ENCODE measurements at places on chromosomes 2 and 18. TPM values are rescaled to one million over a fixed set of nuclear protein-coding genes. Genes with fewer than 3 reads are reported as not detected.

GRCh38 chr2:210577263-210578071 is 21.1 kb downstream of the CPS1 start:
- DNase-seq = peak; percentile 49

GRCh38 chr2:69017080-69017479 is 4.1 kb downstream of the ANTXR1 start:
- no peak for DNase-seq

GRCh38 chr2:216807857-216808272 is 52.0 kb downstream of the TNP1 start:
- DNase-seq = peak; percentile 21

DNA sequence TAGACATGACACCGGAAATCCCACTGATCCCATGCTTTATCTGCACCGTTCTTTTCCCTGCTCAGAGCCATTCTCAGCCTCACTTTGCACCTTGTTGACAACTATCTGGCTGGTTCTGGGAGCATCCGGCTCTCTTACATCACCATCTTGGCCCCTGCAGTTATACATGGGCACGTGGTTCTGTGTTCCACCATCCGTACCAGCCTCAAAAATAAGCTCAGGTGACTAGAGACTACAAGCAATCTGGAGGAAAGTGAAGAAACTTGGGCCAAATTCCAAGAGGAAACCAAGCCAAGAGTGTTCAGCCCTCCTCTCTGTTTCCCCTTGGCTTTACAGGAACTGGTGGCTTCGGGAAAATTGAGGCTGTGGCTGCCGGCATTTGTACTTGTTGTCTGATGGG is 244.6 kb upstream of the ACVR2A start:
- DNase-seq = no peak

GRCh38 chr2:82656420-82656819 is 1802.7 kb downstream of the SUCLG1 start:
- DNase-seq = no peak

SLC40A1 gene
- total RNA-seq = 2.2 TPM

MYL1 gene
- total RNA-seq = not detected

IL1F10 gene
- not detected for total RNA-seq

ARHGAP28 gene
- 26.4 TPM for total RNA-seq
